ENCODE measurements at places on chromosomes 1 and 21.

DNA sequence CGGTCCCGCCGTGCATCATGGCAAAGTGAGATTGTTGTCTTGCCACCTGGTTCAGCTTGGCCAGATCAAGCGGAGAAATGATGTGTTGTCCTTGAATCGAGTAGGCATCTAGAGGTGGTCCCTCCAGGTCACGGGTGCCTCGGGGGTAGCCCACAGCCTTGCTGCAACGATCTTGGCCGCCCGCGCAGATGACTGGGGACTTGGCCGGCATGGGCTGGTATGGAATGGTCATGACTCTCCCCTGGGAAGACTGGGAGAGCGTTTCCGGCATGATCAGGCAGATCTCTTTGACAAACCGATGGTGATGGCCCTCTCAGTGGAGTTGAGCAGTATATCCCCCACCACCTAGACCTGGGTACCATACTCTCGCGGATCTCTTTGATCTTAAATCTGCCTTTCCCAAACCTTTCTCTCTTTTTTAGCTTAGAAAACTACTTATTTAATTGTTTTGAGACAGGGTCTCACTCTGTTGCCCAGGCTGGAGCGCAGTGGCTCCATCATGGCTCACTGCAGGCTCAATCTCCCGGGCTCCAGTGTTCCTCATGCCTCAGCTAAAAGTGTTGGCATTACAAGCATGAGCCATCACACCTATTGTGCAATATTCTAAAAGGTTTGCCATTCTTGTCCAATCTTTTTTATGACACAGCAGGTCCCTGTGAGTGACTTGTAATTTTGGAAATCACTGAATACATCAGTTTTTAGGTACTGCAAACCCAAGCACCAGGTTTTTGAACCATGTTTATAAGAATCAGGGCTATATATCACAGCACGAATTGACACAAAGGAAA, 9.4 kb upstream of the ELAPOR1 start:
- no peak for DNase-seq

- no peak for DNase-seq
Measured at GRCh38 chr21:21387916-21388315, 389.7 kb downstream of the NCAM2 start.

GRCh38 chr1:65581119-65581518, 160.7 kb downstream of the LEPR start:
- no peak for DNase-seq

GRCh38 chr1:184624626-184625025, 130.0 kb downstream of the EDEM3 start:
- DNase-seq: no peak

DNA sequence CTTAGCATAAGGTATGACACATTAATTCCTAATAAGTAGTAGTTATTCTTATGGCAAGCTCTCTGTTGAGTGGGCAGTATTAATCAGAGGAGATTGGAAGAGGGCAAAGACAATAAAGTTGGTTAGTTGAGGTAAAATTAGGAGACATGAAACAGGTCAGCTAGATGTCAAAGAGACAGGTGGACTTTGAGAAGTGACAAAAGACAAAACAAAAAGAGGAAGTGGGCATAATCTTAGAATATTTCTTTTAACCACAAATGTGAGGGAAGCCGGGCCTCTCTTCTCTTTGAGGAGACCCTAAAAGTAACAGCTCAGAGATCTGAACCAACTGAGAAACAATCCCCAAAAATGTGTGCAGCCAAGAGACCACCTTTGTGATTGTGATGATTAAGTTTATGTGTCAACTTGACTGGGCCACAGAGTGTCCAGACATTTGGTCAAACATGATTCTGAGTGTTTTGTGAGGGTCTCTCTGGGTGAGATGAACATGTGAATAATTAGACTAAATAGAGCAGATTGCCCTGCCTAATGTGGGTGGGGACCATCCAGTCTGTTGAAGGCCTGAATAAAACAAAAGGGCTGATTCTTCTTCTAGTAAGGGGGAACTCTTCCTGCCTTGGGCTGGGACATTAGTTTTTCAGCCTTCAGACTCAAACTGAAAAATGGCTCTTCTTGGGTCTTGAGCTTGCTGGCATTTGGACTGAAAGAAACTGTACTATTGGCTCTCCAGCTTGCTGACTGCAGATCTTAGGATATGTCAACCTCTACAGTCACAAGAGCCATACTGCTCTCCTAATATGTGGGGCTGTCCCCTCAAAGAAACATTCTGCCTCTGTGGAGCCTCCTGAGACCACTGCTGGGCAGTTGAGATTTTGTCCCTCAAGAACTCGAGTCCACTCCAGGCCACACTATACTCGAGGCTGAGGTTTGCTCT, 40.0 kb downstream of the FCRL5 start:
- DNase-seq: no peak

- DNase-seq: no peak
Measured at GRCh38 chr1:172991674-172992400, 58.9 kb downstream of the TNFSF18 start.

DNA sequence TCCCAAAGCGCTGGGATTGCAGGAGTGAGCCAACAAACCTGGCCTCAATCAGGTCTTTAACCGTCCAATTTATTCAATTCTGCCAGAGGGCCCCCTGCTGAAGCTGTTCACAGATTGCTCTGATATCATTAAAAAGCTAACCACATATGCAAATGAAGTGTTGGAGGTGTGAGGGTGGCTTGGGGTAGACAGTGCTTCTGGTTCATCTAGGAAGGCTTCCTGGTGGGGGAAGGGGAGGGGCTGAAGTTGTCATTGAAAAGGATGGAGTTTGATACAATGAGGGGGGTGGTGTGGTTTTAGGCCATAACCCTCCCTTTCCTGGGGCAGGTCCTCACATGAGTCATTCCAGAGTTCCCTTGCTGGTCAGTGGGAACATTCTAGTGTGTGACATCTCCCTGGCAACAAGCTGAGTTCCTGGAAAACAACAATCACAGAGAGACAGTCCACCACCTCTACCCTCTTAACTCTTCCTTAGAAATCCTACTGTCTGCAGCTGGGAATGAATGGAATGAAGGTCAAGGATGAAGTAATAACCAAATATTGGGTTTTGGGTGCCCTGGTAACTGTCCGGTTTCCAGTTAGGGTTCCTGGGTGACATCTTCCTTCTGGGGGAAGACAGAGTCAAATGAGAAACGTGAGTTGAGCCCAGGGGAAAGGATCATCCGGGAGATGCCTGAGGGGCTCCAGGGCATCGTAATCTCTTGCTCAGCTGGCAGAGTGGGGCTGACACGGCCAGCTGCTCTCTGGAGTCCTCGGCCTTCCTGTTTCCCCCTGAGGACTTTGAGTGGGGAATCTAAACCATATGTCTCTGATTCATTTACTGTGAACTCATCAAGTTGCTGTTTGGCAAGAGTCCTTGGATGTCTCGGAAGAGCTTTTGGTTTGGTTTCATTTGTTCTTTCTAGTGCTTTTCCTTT, 32.2 kb downstream of the BATF3 start:
- DNase-seq: no peak

GRCh38 chr1:192657760-192658159, 21.8 kb downstream of the RGS13 start:
- no peak for DNase-seq

GRCh38 chr1:226697151-226697928, 41.7 kb downstream of the ITPKB start:
- DNase-seq: no peak

- no peak for DNase-seq
Measured at GRCh38 chr1:234589854-234590620, 19.9 kb downstream of the IRF2BP2 start.

GRCh38 chr1:83060221-83060620, 938.7 kb downstream of the TTLL7 start:
- DNase-seq: no peak

DNA sequence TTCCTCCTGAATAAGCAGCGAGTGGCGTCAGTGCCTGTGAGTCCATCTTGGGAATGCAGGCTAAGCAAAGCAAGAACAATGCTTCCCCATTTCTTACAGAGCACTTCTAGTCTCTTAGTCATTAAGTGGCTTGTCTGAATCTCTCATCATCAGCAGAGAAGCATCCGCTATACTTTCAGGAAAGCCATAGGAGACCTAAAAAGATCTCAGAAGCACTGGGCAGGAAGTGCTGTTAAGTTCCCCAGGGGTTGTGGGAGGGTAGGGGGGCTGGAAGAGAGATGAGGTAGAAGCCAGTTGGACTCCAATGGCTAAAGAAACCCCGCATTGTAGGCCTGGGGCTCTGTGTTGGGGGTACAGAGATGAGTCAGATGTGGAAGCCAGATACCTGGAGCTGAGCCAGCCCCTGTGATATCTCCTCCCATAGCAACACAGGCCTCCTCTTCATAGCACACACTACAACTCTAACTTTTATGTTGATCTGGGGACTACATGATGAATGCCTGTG, 44.9 kb downstream of the SYT6 start:
- no peak for DNase-seq

DNA sequence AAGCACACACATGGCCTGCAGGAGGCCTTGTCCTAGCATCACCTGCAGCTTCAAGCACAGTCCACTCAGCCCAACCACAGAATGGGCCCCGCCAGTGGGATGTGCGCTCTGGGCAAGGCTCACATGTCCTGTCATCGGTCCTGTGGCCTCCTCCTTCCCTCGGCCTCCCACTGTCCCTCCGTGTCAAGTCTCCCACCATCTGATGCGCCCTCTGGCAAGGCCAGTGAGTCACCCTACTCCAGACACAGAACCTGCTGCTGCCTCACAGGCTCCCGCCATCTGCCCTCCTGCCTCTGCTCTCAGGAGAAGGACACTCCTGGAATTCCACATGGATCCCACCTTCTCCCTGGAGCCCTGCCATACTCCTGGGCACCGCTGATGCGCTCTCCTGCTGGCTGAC, 14.2 kb downstream of the KCNAB2 start:
- no peak for DNase-seq

GRCh38 chr1:211714154-211714553, 38.7 kb upstream of the NEK2 start:
- no peak for DNase-seq

DNA sequence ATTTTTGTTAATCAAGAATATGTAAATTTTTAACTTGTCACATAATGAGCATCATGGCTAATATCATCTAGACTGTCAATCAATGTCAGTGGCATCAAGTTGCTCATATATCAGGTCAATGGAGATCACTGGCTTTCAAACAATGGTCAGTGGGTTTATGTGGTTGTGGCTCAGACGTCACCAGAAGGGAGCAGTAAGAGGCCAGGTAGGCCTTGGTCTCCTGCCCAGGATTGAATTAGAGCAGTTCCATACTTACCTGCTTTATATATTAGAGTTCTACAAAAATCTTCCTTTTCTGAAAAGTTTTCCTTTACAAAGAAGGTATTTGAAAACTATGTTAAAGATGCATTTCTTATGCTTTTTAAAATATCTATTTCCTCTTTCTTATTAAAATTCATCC, 206.3 kb upstream of the B3GALT2 start:
- DNase-seq: no peak

- no peak for DNase-seq
Measured at GRCh38 chr1:60280256-60280655, 206.7 kb upstream of the C1orf87 start.

- no peak for DNase-seq
Measured at GRCh38 chr1:44724296-44724954, 6.5 kb downstream of the RNU5D-1 start.

DNA sequence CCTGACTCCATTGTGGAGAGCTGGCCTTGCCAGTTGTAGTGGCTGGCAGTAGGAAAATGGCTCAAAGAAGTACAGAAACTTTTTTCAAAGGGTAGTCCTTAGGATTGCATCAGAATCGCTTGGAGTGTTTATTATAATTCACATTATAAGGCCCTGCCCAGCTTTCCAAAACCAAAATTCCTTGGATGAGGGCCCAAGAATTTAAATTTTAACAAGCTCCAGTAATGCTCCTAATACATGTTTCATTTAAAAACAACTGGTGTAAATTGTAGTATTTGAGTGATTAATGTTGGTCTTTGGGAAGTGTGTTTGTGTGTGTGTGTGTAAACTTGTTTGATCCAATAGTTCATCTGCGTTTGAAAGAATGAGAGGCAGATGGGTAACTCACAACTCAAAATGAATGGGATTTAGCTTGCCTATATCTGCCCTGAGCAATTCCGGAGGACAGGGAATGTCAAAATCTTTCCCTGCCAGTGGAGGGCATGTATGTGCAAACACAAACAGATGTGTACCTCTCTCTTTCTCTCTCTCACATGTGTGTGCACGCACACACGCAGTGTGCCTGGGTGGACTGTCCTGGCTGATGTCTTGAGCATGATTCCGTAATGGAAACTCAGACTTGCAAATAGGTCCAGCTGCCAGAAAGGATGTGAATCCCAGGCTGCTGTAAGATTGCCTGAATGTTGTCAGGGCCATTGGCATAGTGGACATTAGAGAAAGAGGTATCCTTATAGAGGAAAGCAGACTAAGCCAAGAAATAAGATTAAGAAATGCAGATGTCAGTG, 293.1 kb downstream of the LMX1A start:
- no peak for DNase-seq

DNA sequence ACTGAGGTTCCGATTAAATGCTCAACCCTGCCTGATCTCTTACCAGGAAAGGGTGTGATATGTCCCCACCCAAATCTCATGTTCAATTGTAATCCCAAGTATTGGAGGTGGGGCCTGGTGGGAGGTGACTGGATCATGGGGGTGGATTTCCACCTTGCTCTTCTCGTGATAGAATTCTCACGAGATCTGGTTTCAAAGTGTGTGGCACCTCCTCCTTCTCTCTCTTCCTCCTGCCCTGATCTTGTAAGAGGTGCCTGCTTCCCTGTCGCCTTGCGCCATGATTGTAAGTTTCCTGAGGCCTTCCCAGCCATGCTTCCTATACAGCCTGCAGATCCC, 34.9 kb downstream of the RSPH1 start:
- no peak for DNase-seq

GRCh38 chr1:93015590-93015989, 54.3 kb upstream of the DIPK1A start:
- no peak for DNase-seq

DNA sequence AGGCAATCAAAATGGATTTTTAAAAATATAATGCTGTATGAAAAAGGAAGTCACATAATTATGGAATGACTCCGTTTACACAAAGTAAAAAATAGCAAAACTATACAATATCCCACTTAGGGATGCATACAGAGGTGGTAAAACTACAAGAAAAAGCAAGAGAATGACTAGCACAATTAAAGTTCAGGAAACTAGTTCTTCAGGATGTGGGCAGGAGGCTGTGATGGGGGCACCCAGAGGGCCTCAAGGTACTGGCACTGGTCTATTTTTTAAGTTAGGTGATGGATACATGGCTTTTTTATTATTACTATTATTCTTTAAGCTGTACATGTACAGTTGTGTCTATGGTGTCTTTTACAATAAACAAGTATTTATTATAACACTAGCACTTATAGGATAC, 1.4 kb upstream of the ZC3H12A start:
- DNase-seq: no peak

DNA sequence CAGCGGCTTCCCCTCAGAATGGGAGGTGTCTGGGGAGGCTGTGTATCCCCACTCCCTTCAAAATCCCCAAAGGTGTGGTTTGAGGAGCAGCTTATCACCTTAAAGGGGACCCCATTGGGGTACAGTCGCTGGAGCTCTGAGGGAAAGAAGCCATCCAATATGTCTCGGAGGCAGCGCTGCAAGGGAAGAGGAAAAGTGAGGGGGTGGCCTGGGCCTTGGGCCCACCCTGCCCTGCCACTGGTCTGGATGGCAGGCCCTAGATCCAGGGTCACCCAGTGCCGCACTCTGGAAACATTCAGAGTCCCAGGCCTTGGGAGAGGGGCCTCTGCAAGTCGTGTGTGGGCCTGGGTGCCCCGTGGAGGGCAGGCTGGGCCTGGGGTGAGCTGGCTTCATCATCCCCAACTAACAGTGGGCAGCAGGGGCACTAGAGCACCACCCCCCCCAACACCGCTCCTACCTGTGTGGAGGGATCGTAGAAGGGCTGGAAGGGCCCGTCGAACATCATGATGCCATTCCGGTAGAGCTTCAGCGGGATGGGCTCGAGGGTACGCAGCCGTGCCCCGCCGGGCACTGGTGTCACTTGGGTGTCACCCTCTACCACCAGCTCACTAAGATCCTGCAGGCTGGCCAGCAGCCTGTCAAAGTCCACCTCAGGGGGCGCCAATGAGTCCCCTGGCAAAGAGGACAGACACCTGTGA, 5.6 kb downstream of the SH3BGRL3 start:
- no peak for DNase-seq
